ENCODE measurements at places on chromosomes 12 and 14. TPM values are rescaled to one million over a fixed set of nuclear protein-coding genes. Genes with fewer than 3 reads are reported as not detected.

GRCh38 chr12:91287753-91288152 lies 105.1 kb upstream of the DCN start:
- no peak for DNase-seq
- no peaks in the 10 kb centered on the region for H3K4me1 ChIP-seq
- H3K36me3 ChIP-seq = no peaks in the 10 kb centered on the region
- no peak overlapping the region for H3K4me3 ChIP-seq
- no peaks in the 10 kb centered on the region for H3K27me3 ChIP-seq
- H3K27ac ChIP-seq = no peak overlapping the region

- no peak overlapping the region for H3K27ac ChIP-seq
- H3K27me3 ChIP-seq = peaks cover 10% of the 10 kb centered on the region
- no peak for DNase-seq
- no peak overlapping the region for H3K4me3 ChIP-seq
- H3K36me3 ChIP-seq = no peaks in the 10 kb centered on the region
- H3K4me1 ChIP-seq = no peaks in the 10 kb centered on the region
These were observed 52.1 kb downstream of the DAD1 start for GRCh38 chr14:22536853-22537338.

DNA sequence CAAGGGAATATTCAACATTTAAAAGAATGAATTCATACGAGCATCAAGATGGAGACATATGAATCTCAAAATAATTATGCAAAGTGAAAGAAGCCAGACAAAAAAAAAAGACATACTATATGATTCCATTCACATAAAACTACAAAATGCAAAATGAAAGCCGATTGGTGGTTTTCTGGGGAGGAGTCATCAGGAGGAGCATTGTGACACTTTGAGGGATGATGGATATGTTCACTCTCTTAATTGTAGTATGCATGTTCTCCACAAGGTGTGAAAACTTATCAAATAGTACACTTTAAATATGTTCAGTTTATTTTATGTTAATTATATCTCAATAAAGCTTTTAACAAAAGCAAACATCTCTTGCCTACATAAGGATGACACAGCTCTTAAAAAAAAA lies 13.5 kb downstream of the OLR1 start:
- H3K4me3 ChIP-seq = no peak overlapping the region
- H3K27me3 ChIP-seq = no peaks in the 10 kb centered on the region
- no peaks in the 10 kb centered on the region for H3K36me3 ChIP-seq

DNA sequence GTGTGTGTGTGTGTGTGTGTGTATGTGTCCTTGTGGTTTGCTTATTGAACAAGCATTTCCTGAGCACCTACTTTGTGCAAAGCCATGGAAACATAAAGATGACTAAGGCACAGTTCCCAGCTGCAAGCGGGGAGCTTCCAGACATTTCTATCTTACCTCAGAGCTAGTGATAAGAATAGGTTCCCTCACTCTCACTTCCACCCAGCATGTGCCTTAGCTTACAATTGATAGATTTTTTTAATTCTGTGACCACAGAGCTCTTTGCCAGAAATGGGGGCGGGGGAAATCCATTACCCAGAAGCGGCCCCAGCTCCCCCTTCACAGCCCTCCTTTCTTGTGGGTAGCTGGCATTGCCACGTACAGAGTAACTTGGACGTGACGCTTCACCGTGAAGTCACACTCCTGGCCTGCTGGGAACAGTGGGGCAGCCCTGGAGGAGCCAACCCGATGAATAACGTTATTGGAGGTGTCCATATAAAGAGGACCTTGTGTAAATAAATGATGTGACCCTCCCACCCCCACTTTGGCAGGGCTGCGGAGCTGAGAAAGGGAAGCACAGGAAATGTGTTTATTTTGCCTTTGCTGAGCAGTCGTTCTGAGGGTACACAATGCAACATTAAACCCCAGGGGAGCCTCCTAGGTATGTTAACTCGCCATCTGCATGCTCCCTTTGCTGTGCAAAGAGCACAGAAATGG lies 238.9 kb downstream of the CHST11 start:
- DNase-seq = no peak
- H3K27me3 ChIP-seq = peaks cover 2% of the 10 kb centered on the region

RTL1 gene
- total RNA-seq = 0.04 TPM
